ENCODE measurements at places on chromosomes 3 and 15. TPM values are rescaled to one million over a fixed set of nuclear protein-coding genes. Genes with fewer than 3 reads are reported as not detected.
A peak's percentile ranks its signal among the peaks of the same experiment; 100 is the strongest.

DNAJA4 gene
- 0.90 TPM for total RNA-seq

DNA sequence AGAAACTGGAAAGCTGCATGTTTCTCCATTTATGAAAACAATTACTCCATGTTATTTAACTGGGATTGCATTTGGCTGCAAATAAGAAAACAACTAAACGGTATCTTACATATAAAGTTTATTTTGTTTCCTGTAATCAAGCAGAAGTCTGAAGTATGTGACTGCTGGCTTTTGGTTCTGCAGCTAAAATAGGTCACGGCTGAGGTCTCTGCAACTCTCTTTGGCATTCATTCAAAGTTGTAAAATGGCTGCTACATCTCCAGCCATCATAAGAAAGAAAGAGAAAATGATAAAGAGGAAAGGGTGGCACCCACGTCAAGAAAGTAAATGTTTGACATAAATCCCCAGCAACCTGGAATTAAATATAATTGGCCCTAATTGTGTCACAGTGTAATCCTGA lies 406.1 kb downstream of the TBC1D5 start:
- no peak for DNase-seq

DNA sequence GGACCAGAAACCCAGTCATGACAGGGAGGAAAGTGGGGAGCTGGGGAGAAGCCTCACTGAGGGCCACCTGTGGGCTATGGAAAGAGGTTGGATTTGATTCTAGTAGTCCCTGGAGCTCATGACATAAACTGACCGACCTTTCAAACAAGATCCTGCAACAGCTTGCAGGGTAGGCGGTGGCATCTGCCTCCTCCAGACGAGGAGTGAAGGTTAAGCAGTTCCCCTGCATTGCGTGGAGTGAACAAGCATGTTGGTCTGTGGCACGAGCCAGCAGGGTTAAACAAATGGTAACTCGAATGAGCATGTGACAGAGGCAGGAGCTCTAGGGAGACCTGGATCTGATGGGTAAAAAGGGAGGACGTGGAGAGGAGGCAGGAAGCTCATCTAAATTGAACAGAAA lies 12.7 kb downstream of the TGM4 start:
- no peak for DNase-seq

ILDR1 gene
- total RNA-seq: not detected

- DNase-seq: peak; percentile 30
Observed at GRCh38 chr3:188687389-188687788, 484.4 kb upstream of the TPRG1 start.

- no peak for DNase-seq
Observed at GRCh38 chr15:87200149-87200548, 1056.4 kb downstream of the NTRK3 start.

GRCh38 chr15:92595506-92596381 lies 59.8 kb downstream of the FAM174B start:
- peak; percentile 23 for DNase-seq

DNA sequence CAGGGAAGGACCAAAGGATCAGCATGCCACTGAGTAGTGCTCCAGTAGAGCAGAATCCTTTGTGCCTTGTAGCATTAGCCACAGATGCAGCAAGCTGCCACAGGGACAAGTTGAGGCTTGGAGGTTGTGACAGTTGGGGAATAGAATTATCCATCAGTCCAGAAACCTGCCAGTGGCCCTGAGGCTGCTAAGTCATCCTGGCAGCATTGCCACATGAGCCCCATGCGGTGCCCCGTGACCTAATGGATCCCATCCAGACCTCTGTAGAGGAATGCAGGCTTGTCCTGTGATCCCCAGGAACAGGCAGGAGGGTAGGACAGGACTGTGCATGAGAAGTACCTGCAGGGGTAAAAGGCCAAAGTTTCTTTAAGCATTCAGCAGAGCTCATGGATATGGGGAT lies 51.7 kb downstream of the BOC start:
- no peak for DNase-seq

DNA sequence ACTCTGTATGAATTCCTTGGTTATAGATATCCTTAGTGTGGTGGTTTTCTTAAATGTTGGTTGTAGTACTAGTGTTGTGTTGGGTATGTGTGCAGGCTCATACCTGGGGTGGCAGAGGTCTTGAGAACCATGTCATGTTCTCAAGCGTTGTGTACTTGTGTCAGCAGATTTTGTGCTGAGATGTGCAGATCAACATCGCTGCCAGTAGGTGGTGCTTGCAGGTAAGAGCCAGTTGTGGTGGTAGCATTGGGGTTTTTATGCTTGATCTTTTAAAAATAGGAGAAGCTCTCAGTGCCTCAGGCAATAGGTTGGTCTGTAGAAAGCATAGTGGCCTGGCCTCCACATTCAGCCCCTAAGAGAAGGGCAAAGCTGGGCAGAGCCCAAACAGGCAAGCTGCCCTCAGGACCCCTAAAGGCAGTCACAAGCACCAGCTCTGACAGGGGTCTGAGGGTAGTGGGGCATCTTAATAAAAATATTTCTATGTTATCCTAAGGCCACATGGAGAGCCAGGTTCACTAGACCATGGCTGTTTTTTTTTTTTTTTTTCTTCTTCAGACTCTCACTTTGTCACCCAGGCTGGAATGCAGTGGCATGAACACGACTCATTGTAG lies 164.0 kb downstream of the IL20RB start:
- peak; percentile 60 for DNase-seq

DNA sequence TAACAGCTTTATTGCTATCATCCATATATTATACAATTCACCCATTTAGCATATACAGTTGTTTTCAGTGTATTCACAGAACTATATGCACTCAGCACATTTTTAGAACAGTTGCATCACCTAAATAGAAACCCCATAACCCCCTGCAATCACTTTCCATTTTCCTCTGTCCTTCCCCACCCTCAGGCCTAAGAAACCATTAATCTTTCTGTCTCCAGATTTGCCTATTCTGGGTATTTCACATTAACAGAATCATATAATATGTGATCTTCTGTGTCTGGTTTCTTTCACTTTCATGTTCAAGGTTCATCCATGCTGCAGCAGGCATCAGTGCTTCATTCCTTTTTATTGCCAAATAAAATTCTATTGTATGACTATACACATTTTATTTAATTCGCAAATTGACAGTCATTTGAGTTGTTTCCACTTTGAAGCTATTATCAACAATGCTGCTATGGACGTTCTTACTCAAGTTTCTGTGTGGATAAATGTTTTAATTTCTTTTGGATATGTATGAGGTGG lies 39.8 kb downstream of the ADAMTS17 start:
- DNase-seq: no peak

OR5K2 gene
- total RNA-seq: not detected

- no peak for DNase-seq
Observed at GRCh38 chr15:98893401-98893800, 114.2 kb downstream of the PGPEP1L start.

NMNAT3 gene
- total RNA-seq: 0.77 TPM

RBMS3 gene
- total RNA-seq: 23.1 TPM

DNA sequence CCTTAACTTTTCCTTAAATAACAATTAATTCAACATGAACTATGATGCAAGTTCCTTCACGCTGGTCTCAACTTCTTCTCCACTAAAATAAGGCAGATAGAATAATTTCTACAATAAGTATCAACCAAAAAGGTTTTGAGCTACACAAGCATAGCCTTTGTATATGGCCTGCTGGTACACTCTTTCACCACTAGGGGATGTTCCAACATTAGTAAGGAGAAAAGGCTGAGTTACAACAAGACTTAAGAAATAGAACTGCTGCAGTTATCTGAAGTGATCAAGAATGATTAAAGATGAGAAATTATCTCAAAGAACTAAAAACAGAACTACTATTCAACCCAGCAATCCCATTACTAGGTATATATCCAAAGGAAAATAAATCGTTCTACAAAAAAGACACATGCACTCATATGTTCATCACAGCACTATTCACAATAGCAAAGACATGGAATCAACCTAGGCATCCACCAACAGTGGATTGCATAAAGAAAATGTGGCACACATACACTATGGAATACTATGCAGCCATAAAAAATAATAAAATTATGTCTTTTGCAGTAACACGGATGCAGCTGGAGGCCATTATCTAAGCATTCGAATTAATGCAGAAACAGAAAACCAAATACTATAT lies 14.4 kb downstream of the ATP13A3 start:
- peak; percentile 78 for DNase-seq

DPPA2 gene
- total RNA-seq: not detected

SNX22 gene
- under 0.01 TPM for total RNA-seq

ZPLD1 gene
- not detected for total RNA-seq

CPNE9 gene
- total RNA-seq: not detected

DNA sequence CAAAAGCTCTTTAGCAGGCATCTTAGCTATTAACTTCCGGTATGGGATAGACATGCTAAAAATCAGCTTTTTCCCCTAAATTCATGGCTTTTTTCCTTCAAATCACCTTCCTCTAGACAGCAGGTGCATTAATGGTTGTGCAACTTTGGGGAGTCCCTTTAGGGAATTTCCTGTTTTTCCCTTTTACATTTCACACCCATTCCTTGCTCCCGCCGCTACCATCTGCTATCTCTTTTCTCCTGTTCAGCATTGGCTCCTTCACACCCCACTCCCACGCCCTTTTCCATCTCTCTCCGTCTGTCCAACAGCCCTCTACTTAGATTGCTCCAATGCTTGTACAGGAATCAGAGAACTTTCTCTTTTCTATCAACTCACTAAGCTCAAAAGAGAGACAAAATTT lies 43.4 kb downstream of the FEZF2 start:
- no peak for DNase-seq

TTLL13 gene
- total RNA-seq: 0.13 TPM

- peak; percentile 18 for DNase-seq
Observed at GRCh38 chr3:141875893-141876380, 506 bp upstream of the ATP1B3 start.

GRCh38 chr15:78682693-78683410 lies 41.8 kb upstream of the CHRNB4 start:
- no peak for DNase-seq

- no peak for DNase-seq
Observed at GRCh38 chr15:28184166-28184565, 85.1 kb upstream of the OCA2 start.

Data from dermis microvascular lymphatic vessel endothelial cell (primary cell).